ENCODE measurements at places on chromosomes 3 and 15. TPM values are rescaled to one million over a fixed set of nuclear protein-coding genes. Genes with fewer than 3 reads are reported as not detected.

DNA sequence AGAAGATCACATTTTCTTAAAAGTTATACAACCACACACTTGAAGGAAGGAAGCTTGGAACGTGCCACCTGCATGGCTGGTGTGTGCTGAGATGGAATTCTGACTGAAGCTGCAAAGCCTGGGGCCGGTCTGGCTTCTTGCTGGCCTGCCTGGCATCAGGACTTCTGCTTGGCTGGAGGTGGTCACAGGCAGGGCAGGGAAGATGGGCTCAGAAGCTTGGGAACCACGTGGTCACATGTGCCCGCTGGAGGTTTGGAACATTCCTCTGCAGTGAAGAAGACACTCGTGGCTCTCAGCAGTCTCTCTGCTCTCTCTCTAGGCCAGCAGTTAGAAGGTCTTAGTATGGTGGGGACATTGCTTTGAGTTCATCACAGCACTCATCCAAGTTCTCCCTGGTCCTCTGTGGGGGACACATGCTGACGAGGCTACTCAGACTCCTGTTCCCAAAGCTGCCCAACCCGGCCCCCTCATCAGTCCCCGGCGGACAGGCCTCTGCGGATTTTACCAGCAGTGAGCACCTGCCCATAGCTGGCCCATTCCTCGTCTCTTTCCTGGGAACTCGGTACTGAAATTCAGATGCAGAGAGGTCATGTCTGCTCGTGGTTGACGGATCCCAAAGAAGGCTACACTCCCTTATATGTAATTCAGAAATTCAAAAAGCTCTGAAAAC is 229.0 kb downstream of the ADAMTS17 start:
- DNase-seq: no peak

DNA sequence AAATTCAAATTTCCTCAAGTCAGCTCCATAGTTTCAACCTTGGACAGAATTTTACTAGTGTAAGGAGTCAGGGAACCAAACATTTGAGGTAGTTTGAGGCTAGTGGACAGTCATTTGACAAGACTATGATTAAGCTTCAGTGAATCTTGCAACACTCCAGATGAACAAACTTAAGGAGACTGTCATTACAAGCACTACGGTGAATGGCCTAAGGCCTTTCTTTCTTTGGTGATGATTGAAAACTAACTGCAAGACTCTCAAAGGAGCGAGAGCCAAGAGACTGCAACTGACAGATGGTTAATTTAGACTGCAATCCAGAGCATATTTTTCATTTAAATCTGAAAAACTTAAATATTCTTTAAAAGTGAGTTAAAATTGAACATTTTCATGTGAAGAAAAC is 272.3 kb upstream of the NECTIN3 start:
- no peak for DNase-seq

DNA sequence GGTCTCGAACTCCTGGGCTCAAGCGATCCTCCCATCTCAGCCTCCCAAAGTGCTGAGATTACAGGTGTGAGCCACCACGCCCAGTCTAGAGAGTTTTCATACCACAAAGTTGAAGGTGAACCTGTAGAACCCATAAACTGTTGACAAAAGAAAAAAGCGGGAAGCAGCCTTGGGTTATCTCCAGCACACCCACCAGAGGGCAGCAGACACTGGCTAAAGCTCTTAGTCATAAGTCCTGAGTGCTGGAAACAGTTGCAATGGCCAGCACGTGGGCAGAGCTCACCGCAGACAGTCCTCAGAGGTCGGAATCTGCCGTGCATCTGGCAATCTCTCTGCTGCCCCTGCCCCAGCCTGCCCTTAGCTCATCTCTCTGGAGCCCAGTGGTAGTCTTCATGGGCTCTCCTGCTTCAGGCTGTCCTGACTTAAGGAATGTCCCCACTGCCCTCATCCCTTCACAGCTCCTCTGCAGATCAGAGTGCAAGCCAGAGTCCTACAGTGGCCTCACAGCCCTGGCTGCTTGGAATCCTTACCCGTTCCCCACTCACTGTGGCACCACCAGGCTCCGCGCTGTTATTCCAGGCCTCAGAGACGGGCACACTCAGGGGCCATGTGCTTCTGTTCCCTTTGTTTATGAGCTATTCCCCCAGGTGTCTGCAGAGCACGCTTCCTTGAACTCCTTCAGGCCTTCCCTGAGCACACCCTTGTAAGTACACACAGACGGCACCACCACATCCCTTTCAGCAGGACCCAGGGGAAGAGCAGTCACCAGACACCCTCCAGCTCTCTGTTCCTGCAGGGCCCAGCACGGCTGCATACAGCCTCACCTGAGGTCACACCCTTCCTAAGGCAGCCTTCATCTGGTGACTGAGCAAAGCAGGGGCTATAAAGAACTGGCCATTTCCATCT is 8.8 kb upstream of the ELP6 start:
- DNase-seq: peak; percentile 90

- DNase-seq: no peak
Measured at GRCh38 chr3:152737021-152737908, 97.7 kb upstream of the P2RY1 start.

- DNase-seq: no peak
Measured at GRCh38 chr3:47874438-47874837, 71.5 kb downstream of the DHX30 start.

DNA sequence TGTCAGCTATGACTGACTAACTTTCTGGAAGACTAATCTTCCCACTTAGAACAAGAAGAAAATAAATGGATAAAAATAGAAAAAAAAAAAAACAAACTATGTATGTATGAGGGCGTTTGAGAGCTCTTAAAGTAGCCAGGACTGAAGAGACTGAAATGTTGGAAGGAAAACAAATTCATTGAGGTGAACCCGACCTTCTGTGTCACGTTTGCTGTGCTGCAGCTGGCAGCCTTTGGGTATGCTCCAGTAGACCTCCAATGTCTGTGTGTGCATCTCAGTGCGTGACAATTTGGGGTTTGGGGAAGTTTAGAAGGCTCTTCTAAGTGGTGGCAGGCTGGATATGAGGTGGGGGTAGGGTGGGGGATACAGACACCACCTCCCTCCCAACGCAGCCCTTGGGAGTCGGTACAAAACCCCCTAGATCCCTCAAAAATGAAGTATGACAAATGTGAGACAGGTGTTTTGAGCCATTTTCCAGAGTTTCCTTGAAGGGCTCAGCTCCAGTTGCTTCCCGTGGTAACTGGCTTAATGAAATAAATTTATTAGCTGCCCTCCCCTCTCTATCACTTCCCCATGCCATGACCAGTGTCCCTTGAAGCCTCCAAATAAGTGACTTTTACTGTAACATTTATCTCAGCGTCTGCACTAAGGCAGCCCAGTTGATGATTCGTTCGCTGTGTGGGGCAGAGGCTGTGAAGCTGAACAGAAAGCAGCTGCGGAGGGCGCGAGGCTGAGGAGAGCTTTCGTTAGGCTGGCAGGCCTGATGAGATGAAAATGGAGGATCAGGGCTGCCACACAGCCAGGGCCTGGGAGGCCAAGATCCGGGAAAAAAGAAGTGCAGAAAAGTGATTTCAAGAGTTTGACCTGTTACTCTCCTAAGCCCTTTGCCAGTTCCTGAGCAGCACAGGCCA is 34.9 kb upstream of the GABRB3 start:
- DNase-seq: no peak

GRCh38 chr3:38996193-38996592 is 55.6 kb downstream of the SCN11A start:
- DNase-seq: no peak

- no peak for DNase-seq
Measured at GRCh38 chr3:56573501-56573900, 16.5 kb downstream of the CCDC66 start.

DNA sequence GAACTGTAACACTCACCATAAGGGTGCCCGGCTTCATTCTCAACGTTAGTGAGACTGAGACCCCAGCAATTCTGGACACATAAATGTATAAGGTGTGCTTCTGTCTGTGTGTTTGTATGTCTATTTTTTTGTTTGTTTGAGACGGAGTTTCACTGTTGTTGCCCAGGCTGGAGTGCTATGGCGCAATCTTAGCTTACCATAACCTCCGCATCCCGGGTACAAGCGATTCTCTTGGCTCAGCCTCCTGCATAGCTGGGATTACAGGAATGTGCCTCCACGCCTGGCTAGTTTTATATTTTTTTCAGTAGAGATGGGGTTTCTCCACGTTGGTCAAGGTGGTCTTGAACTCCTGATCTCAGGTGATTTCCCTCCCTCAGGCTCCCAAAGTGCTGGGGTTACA is 43.3 kb upstream of the C2CD4B start:
- no peak for DNase-seq

DNA sequence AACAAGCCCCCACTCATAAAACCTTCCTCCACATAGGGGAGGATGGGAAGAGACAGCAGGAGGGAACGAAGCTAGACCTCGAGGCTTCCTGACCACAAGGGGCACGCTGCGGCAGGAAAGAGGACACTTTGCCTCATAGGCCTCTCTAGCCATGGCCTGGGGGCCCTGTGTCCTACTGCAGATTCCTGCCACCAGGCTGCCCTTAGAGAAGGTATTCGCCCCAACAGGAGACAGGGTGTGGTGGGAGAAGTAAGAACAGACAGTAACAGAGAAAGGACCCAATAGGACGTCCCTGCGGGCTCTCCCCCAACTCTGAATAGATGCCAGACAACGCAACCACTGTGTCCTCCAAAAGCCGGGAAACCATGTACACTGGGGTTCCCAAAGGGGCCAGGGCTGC is 36.8 kb downstream of the ADCY5 start:
- no peak for DNase-seq

- DNase-seq: no peak
Measured at GRCh38 chr3:139281522-139282196, 62.2 kb upstream of the MRPS22 start.

DNA sequence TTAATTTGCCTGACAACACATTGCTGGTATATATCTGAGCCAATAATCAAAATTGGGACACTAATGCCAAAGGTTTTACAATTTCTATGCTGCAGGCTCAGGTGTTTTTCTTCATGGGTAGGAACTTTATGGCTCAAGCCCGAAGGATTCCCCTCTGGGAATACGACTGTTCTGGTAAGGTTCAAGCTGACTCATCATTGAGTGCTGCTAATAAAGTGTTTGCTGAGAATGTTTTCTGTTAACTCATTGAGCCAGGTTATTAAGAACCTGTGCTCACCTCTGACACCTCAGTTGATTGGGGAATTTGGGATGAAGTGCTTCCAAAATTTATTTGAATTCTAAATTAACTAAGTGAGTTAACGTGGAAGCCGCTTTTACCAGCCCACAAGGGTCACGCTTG is 135.8 kb upstream of the CTDSPL start:
- DNase-seq: no peak

DNA sequence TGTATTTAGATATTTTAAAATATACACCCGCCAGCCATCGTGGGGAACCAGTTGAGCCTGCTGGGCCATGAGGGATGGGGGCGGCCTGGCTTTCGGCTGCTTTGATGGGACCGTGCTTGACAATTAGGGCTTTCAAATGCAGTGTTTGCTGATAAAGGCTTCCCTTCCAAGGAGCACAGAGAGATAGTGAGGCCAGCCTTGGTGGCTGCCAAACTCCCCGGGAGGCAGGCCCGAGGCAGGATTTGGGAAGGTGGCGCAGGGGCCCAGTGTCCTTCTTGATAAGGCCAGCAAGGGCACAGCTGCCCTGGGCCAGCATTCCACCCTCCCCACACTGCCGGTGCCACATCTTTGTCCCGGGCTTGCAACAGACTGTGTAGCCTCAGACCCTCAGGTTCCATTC is 75.6 kb downstream of the LINGO1 start:
- no peak for DNase-seq

DNA sequence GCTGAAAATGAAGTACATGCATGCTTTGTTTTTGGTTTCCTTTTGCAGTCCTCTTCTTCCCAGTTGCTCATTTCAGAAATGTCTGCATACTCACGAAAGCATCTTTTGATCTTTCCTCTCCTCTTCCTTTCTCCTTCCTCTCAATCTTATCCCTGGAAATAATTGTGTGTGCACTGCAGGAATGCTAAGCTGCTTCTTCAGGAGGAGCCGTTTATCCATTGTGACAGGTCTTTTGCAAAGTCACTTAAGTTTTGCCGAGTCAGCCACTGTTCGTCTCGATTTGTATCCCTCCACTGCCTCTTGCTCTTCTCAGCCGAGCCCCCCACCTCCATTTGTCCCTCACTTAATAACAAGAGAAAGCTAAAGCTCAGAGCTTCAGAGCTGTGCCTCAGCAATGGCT is 597.6 kb downstream of the AGBL1 start:
- DNase-seq: no peak

GRCh38 chr3:123678108-123678511 is 93.3 kb upstream of the HACD2 start:
- peak; percentile 65 for DNase-seq

- DNase-seq: no peak
Measured at GRCh38 chr15:47529241-47529640, 188.1 kb upstream of the SEMA6D start.

- DNase-seq: no peak
Measured at GRCh38 chr3:41836360-41837134, 125.4 kb downstream of the ULK4 start.

DNA sequence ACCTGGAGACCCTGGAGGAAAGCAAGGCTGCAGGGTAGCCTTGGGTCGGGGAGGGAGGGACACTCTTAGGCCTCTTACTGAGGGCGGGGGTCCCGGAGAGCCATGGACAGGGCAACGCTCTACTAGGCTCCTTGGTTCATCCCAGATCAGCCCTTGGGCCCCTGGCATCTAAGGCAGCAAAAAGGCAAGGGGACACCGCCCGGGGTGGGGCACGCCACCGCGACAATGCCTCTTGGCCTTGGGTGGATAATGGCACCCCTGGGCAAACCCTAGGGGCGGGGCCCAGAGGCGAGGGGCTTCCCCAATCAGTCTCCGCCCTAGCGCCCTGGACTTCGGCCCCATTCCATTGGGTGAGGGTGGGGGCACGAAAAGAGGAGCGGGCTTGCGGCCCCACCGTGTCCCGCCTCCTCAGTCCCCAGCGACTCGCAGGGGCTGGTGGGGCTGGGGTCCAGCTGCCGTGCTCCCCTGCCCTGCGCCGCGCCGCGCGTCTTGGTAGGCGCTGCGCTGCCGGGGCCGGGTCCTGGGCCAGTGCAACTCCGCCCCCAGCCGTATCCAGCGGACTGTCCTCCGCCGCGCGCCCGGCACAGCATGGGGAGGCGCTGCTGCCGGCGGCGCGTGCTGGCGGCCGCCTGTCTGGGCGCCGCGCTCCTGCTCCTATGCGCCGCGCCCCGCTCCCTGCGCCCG is at the start of gene CHST13:
TSS of gene CHST13 (plus strand) at position 411 of the 684 bp plus-strand sequence. CDS start at position 589, 178 bp downstream.
- DNase-seq: peak; percentile 41

GRCh38 chr15:32959077-32959476 is 235.4 kb downstream of the FMN1 start:
- DNase-seq: no peak

DNA sequence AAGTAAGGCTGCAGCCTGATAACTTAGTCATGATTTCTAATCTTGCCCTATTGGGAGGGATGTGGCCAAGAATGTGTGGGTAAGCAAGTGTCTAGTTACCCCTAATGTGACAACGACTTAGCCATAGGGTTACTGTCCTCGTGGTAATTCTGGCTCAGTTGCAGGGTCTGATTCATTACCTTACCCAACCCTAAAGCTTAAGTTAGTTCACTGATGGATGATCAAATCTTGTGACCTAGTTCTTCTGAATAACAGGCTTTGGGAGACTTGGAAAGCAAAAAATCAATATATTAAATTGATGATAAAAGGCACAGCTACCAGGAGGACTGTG is 1.6 kb upstream of the INTS14 start:
- no peak for DNase-seq

- peak; percentile 31 for DNase-seq
Measured at GRCh38 chr15:28881170-28881569, 4.6 kb upstream of the APBA2 start.

GRCh38 chr3:86969500-86970189 is 21.3 kb downstream of the VGLL3 start:
- DNase-seq: no peak

GRCh38 chr3:39383045-39383880 is at the start of gene SLC25A38:
SLC25A38 (plus strand) TSS chr3:39383370; CDS start chr3:39383725, 355 bp downstream.
- peak; percentile 89 for DNase-seq

- peak; percentile 32 for DNase-seq
Measured at GRCh38 chr15:42836251-42836650, 84.3 kb downstream of the TTBK2 start.

Gene ADCY5
- total RNA-seq: 48.2 TPM

Gene PXK
- 47.9 TPM for total RNA-seq

Gene AGBL1
- total RNA-seq: 4.8 TPM

All from umbilical cord (tissue), 2 donors.